ENCODE measurements at places on chromosomes 5 and 9.

GRCh38 chr5:83498585-83498984, 27.0 kb downstream of the VCAN start:
- no peak for DNase-seq

GRCh38 chr5:148708854-148709253, 54.5 kb upstream of the HTR4 start:
- DNase-seq: no peak

DNA sequence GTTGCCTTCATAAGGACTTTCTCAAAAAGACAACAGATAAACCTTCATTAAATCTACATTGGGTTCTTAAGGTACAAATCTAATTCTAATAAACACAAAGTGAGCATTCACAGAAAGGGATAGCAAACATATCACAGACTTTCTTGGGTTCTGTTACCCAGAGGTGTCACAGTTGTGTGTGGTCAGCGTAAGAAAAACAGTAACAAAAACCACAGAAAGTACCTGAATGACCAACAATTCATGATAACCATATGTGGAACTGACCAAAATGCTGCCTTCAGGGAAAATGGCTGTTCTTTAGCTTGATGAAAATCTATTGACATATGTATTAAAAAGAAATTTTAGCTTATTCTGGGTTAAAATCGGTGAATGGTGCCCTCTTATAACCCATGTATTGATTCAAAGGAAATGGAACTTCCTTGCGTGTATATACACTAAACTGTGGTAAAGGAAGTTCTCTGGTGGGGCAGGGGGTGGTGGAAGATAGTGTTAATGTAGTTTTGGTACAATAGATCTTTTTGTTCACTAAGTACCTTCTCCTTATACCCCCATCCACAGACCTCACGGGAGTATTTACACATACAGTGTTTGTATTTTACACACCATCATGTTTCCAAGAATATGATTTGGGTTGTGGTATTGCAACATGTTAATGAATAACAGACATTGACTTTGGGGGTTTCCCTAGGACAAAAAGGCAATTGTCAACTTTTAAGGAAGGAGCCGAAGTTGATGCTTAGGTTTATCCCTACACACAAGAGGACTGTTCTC, 152.5 kb downstream of the APBA1 start:
- no peak for DNase-seq

- no peak for DNase-seq
Measured at GRCh38 chr9:111980398-111980797, 83.8 kb downstream of the UGCG start.

DNA sequence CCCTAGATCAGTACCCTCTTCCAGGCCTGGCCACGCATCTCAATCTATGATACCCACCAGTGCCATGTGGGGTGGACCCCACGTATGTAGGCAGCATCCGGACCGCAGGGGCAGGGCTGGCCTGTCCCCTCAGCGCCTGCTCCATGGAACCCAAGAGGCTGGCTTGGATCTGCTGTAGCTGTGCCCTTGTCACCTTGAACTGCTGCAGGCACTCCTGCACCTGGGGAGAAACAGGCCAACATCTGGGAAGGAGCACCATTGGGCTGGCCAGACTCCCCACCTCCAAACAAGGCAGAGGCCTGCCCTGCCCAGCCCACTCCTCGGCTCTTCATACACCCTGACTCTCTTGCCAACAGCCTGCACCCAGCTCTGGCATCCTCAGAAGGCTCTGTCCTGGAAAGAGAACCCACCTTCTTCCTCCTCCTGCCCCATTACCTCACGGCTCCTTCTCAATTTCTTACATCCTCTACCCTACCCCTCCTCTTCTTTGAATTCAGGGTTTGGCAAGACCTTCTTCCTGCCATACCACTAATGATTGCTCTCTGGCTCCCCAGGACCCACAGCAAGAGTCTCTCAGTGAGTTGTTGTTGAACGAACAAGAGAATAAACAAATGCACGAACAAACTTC, 7.7 kb downstream of the HK3 start:
- no peak for DNase-seq

DNA sequence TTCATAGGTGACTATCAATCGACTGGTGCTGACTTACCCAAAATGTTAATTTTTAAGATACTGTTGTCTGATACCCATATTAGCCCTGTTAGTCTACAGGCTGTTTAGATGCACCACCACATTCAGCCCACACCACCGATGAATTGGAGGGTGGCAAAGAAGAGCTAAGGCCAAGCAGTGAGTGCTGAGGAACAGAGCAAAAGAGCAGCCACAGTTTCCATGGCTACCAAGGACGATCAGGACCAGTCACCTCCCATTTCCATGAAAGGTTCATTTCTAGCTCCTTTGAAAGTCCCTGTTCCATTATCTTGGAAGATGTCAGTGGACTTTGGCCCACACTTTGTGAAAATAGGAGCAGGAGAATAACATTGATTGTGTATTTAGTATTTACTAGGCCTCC, 362.9 kb downstream of the TRIM32 start:
- no peak for DNase-seq

DNA sequence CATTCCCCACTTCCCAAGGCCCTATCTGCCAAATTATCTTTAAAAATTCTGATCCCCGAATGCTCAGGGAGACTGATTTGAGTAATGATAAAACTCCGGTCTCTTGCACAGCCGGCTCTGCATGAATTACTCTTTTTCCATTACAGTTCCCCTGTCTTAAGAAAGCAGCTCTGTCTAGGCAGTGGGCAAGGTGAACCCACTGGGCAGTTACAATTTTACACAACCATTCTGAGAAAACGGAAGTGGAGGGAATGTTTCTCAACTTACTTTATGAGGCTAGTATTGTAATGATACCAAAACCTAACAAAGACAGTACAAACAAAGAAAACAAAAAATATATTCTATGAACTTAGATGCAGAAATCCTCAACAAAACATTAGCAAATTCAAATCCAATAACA, 100.0 kb downstream of the MCTP1 start:
- no peak for DNase-seq

DNA sequence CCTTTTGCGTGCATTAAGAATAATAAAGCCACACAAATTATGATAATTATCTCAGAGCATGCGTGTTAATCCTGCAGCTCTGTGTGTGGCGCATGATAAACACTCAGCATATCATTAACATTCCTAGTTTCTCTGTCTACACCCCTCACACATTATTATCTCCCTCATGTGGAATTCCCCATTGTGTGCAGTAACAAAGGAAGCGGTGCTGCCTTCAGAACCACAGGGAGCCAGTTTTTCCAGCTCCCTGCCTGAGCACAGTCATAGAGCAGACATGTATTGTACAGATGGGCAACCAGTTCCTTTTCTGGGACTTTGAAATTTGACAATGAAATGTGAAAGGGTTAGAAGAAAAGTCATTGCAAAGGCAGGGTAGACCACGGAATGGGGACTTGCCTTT, 1365.5 kb upstream of the CDH9 start:
- no peak for DNase-seq

- no peak for DNase-seq
Measured at GRCh38 chr9:88691811-88692210, 156.8 kb downstream of the NXNL2 start.

- no peak for DNase-seq
Measured at GRCh38 chr9:115411516-115411915, 293.6 kb upstream of the TNC start.

DNA sequence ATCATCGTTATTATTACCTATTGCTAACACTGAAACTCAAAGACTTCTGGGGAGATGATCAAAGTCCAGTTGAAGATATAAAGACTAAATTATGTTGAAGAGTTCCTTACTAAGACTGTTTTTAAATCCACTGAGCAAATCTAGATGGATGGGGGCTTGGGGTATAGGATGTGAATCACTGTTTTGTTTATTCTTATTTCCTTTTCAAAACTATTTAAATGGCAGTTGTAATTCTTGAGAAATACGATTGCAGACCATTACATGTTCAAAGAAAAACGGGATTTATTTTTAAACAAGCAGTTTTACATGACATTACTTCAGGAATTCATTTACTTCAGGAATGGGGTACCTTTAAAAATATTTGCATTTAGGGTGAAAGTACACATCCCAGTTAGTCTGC, 4.3 kb downstream of the RASGRF2 start:
- no peak for DNase-seq

DNA sequence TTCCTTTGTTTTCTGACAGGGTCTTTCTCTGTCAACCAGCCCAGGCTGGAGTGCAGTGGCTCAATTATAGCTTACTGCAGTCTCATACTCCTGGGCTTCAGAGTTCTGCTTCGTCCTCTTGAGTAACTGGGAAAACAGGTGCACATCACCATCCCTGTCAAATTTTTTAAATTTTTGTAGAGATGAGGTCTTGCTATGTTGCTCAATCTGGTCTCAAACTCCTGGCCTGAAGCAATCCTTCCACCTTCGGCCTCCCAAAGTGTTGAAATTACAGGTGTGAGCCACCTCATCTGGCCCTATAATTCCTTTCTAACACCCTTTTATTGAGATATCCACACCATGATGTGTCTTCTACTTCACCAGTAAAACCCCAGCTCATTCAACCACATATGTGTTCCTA, 341.6 kb upstream of the PCSK5 start:
- DNase-seq: no peak

DNA sequence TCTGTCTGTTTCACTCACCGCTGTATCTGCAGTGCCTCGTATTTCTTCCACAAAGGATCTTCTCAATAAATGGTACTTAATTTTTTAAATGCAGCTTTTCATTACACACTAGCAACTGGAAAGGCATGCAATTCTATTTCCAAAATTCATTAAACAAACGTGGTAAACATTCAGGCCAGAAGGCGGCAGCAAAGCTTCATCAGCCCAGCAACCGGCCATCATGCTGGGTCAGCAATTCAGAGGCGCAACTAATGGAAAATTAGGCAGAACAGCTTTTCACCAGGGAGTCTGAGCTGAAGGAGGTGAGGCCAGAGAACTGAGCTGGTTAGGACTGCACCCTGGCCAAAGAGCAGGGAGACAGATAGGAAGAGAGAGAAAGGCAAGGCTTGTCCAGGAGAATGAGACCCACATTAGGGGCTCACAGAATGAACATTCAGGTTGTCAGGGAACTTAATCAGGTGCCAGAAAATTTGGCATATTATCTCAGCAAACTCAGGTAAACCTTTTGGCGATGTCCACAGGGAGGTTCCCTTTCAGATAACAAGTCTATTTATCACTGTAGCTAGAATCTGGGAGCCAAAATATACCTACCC, 17.7 kb upstream of the RNF180 start:
- DNase-seq: peak; percentile 20

DNA sequence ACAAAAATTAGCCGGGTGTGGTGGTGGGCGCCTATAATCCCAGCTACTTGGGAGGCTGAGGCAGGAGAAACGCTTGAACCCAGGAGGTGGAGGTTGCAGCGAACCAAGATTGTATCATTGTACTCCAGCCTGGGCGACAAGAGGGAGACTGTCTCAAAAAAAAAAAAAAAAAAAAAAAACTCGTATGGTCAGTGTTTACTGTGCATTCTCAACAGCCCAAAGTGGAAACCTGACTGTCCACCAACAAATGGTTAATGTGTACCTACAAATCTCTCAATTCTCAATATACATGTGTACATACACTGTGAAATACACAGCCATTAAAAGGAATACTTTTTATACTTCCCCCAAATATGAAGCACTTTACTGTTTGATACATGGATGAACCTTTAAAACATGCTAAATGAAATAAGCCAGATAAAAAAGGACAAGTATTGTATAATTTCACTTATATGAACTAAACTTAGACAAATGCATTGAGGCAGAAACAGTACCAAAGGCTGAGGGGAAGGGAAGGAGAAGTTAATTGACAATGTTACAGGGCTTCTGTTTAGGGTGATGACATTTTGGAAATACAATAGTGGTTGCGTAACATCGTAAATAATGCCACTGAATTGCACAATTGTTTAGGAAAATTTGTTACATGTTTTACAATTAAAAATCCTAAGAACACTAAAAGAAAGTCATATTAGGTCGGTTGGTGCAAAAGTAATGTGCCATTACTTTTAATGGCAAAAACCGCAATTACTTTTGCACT, 16.5 kb downstream of the DNAJA1 start:
- DNase-seq: no peak

GRCh38 chr5:55817030-55817429, 34.1 kb upstream of the IL31RA start:
- DNase-seq: no peak

DNA sequence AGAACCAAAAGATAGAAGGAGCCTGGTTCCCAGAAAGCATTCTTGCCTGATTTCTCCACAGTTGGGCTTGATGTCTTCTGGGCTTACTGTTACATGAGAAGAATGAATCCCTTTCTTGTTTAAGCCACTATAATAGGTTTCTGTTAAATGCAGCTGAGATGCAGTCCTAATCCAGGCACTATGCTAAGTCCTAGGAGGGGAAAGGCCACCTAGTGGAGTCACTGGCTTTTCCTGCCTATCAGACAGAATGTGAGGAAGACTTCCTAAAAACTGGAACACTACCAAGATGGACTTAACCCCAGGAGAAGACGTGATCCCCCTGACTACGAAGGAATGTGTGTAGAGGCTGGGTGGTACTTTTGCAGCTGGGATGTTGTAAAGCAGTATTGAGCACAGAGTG, 34.3 kb upstream of the FSD1L start:
- DNase-seq: peak; percentile 24

GRCh38 chr9:131676431-131676972, 63.4 kb downstream of the RAPGEF1 start:
- DNase-seq: no peak

DNA sequence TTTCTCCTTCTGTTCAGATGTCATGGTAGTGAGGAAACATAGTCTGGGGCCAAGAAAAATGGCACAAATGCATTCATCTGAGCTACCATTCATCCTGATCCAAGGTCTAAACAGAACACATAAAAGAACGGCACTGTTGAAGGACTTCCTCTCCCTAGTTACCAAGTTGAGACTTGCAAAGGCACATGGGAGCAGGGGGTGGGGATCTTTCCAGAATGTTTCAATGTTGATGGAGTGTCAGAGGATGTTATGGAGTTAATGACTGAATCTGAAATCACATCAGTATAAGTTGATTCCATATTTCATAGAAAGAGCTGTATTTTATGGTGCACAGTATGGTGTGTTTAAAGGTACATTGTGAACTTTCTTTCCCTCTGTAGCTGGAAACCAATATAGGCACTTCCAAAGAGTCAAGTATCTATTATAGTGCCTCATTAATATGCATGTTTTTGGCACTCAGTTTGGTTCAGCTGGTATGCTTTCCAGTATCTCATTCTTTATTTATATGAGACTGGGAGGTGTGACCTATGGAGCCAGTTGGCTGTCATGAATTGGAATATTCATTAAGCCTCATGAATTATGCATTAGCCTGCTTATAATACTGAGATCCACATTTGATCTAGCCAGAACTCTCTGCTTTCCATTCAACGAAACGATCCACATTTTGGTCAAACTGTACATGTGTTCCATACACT, 603.0 kb downstream of the NR2F1-AS1 start:
- DNase-seq: no peak

DNA sequence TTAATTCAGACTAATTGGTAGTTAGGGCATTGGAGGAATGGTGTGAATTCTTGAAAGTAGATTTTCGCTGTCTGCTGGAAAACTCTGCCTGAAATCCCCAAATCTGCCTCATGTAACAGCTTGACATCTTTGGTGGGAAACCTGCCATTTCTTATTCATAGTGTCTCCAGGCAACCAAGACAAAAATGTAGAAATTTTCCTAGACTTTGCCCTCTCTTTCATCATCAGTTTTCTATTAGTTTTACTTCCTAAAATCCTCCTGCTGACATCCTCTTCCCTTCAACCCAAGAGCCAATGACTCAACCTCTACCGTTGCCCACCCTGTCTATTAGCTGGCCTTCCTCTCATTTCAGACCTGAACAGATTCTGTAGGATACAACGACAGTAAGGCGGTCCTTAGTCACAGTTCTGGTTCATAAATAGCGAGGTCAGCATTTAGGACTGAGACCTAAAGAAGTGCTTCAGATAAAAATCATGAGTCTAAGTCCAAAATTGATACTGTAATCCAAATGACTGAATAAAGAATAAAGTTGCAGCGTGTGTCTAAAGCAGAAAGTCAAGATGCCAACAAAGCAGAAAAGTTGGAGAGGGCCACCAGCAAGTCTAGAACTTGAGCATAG, 133.9 kb downstream of the MUSK start:
- DNase-seq: no peak

Data from HS-27A (cell line).